ENCODE measurements at places on chromosomes 16 and 17.

DNA sequence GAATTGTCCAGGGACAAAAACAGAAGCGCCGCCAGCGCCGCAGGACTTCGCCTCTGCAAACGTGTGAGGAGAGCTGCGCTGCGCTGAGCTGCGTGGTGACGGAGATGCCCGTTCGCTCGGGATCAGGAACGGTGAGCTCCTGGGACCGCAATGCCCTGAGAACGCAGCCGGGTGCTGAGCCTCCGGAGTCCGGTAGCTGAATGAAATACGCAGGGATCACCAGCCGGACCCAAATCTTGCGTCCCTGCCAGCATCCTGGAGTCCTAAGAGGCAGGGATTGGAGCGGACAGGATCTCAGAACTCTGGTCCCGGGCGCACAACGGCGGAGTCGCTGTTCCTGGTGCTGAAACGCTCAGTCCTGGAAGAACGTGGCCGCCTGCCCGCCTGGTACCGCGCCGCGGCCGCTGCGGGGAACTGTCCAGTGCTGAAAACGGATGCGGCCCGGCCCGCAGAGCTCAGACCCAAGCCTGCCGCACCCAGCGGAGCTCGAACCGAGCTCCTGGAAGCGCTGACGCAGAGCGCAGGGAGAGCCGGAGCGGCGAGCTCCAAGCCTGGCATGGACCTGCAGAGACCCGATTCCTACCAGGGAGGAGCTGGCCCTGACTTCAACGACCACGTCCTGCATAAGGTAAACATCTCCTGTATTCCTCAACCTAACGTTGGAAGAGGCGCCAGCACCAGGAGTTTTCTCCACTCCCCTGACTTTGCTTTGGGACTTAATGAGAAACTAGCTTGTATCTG lies 41.5 kb downstream of the CD300LF start:
- DNase-seq: no peak

GRCh38 chr17:64441772-64442540 lies 7.0 kb upstream of the MILR1 start:
- peak; percentile 89 for DNase-seq

DNA sequence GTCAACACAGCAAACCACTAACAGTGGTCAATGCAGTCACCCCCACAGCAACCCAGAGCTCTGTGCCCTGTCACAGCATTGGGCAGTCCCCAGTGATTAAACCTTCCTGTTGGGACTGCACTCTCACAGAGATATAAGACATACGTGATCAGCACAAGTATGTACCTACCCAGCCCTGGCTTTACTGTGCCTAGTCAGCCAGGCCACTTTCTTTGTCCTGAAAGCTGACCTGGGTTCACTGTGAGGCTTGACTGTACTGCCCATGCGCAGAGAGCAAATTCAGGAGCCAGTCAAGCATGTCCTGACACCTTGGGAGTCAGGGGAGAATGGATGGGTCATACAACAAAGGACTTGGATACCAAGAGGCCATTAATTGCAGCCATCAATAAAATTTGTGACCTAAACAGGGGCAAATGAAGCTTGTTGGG lies 10.9 kb upstream of the TMEM170A start:
- no peak for DNase-seq

GRCh38 chr17:79562931-79563210 lies 48.0 kb downstream of the RBFOX3 start:
- DNase-seq: no peak

DNA sequence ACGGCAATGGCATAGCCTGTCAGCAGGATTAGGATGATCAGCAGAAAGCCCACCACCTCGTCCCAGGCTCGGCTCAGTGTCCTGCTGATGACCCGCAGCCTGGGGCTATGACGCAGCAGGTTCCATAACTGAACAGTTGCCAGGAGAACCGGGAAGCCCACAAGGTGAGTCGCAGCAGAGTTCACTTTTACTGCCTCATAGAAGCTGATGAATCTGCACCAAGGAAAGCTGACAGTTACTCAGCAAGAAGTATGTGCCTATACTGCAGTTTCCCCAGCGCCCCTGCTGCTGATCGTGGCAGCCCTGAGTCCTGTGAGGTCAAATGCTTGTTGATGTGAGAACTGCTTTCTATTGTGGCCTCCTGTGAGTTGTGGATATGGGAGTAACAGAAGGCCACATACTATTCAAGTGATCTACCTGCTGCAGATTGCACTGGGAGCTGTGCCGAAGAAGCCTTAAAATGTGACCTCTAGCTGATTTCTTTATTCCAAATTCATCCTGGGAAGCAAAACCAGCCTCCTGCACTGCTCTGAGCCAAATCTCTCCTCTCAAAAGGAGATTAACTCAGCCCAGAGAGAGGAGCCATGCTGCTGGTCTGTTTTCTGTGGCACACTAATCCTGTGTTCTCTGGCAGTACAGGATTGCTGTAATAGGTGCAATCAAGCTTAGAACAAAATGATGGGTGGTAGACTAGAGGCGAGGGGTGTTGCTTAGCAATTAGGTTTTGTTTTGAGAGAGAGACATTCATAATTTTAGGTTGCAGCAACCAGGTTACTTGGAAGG lies 38.8 kb downstream of the IST1 start:
- no peak for DNase-seq

- DNase-seq: no peak
Observed at GRCh38 chr17:32590974-32591373, 104.2 kb downstream of the CDK5R1 start.

GRCh38 chr16:4314532-4315185 lies 1.2 kb upstream of the GLIS2 start:
- no peak for DNase-seq

GRCh38 chr17:13583996-13584700 lies 17.6 kb downstream of the HS3ST3A1 start:
- DNase-seq: no peak

DNA sequence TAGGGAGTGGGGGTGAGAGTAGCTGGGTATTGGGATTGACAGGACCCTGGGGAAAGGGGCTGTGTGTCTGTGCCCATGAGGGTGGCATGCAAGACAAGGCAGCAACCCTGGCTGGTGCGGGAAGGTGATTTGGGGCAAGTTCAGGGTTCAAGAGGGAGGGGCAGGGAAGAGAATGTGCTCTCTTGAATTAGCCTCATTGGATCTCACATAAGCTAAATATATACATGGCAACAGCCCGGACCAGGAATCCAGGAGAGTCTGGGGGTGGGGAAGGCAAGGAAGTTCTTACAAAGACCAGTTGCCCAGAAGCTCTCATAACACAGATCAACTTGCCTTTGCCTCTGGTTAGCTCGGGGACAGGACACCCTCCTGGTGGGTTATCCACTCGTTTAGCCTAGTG lies 73.3 kb downstream of the IRX3 start:
- DNase-seq: no peak

- no peak for DNase-seq
Observed at GRCh38 chr17:7843257-7843535, 9.2 kb downstream of the KDM6B start.

DNA sequence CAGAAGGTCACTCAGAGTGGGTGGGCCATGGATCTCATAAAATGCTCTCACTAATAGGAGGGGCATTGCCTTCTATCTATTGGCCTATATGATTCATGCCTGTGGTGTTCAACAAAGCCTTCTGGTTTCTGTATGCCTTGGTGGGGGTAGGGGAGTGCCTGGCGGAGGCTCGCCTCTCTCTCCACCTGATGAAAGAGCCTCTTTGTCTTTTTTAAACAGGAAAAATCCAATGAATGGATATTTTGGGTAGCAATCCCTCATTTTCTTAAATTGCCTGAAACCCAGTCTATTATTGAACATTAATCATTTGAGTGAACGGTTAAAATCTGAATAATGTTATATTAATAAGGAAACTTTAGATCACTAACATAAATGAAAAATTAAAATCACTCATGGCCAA lies 90.6 kb downstream of the TOX3 start:
- no peak for DNase-seq

GRCh38 chr17:57849163-57849873 lies 526 bp downstream of the MRPS23 start:
- DNase-seq: no peak

DNA sequence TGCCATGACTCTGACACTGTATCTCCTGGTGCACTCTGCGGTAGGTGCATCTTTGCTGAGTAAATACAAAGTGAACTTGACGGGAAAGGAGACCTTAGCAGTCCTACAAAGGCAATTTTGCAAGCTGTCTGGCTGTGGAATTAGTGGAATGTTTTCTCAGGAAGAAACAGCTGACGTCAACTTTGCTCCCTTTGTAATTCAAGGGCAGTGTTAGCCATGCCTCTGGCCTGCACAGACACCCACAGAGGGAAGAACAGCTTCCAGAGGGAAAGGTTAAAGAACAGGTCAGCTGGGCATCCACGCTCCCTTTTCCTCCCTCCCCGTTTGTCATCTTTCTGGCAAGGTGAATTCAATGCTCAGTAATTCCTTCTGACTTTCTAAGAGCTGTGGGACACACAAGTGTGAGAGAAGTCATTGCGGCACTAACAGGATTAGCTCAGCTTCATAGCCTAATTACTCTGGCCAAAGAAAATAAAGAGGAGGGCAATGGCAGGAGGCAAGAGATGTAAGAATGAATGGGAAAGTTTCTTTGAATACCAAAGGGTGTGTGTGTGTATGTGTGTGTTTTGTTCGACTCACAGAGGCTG lies 476.9 kb upstream of the GOT2 start:
- DNase-seq: no peak

DNA sequence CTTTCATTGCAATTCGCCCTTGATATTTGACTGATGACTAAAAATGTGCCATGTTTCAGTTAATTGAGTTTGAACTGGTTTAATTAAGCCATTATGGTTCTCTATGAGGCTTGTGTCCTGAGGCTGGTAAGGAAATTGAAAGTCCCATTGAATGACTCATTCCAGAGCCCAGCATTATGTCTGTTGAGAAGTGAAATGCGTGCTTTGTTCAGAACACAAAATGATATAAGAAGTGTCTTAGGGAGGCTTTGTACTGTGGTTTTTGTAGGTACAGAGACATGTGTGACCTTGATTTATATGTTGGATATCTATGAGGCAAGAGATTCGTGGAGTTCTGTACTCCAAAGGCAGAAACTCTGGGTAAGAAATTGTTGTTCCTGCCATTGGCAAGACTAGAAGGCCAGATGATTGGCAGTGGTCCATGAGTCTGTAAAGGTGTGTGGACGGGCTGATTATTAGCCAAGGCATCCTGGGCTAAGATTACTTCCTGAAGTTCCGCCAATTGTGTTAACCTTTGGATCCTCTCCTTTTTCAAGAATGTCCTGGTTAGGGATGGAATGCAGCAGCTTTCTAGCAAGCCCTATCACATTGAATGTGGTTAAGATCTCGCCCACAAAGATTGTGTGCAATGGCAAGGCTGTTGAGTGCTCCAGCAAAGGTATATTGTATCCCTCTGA lies 103.7 kb downstream of the NPIPB5 start:
- DNase-seq: no peak

DNA sequence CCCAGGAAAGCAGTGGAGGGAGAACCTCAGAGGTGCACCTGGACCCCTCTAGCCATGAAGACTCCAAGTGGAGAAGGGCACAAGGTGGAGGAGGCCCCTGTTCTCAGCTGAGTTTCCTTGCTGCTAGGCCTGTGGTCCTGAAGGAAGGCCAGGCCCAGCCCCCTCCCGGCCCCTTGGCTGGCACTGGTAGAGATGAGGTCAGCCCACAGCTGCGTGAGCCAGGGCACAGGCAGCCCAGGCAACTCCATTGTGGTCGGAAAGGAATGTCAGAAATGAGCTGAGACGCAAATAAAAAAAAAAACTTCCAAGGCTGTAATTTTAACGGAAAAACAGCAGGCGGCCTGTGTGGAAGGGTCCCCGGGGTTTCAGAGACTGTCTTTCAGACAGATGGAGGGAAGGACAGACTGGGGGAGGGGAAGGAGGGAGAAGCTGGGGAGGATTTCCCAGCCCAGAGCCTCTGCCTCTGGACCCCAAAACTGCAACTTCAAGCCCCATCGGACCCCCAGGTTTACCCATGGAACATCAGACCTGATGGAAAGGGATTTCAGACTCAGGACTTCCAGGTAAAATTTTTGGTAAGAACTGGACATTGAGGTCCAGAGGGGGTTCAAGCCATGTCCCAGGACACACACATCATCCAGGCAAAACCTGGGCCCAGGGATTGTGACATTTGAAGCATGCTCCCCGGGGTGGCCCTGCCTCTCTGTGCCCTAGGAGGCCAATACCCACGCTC lies 25.6 kb upstream of the MRPS23 start:
- peak; percentile 13 for DNase-seq

- peak; percentile 97 for DNase-seq
Observed at GRCh38 chr17:43024407-43025289, at the start of gene RND2. TSS of gene RND2 (plus strand) at chr17:43025231. CDS start at chr17:43025348, 117 bp downstream.

GRCh38 chr17:65099941-65100315 lies 37.2 kb upstream of the RGS9 start:
- peak; percentile 42 for DNase-seq

DNA sequence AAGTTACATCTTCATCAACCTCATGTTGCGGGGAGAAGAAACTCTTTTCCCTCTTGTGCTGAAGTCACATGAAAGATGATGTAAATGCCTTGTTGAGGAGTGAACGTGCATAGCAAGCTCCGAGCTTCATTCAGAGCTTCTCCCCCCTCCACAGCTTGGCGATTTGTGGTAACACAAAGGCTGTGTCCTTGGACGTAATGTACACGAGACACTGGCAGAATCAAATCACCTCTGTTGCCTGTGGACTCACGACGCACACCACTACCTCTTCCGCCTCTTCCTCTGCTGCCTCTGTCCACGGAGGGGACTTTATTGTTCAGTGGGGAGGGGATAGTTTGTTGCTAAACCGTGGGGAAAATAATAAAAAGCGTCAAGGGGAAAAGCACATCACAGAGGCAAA lies 54.9 kb upstream of the CHMP6 start:
- DNase-seq: no peak

DNA sequence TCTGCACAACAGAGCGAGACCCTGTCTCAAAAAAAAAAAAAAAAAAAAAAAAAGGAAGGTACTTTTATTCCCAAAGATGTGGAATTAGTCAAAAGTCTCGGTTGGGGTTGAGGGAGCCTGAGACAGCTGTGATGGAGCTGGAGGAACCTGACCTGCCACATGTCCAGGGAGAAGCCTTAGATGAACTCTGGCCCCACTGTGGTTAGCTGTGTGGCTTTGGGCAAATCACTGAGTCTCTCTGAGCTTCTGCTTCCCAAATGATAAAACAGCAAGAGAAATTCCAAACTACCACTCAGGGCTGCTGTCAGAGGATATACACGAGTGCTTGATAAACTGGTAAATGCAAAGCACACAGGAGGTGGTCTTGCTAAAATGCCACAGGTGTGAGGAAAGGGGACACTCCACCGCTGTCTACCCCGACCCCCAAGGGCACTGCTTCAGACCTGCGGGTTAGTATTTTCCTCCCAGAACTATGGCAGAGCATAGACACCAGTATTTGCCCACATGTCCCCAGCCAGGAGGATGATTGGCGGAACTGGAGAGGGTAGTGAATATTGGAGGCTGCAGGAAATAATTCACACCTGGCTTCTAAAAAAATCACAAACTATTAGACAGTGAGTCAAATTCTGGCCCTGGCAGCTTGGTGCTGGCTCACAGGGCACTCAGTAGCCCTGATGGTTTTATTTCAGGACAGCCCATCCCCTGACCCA lies 14.7 kb downstream of the DRC3 start:
- DNase-seq: no peak

GRCh38 chr16:75244844-75245758 lies 6.3 kb downstream of the BCAR1 start:
- DNase-seq: no peak

GRCh38 chr17:1695365-1695764 lies 10.7 kb upstream of the PRPF8 start:
- DNase-seq: no peak

GRCh38 chr16:82881516-82881915 lies 254.7 kb downstream of the CDH13 start:
- DNase-seq: no peak

- DNase-seq: no peak
Observed at GRCh38 chr17:40325156-40326013, 16.4 kb downstream of the RARA start.
